Smooth muscle cell of the pulmonary artery (primary cell): ENCODE measurements at places on chromosomes 2 and 18. TPM values are rescaled to one million over a fixed set of nuclear protein-coding genes. Genes with fewer than 3 reads are reported as not detected.

RTP5 gene
- not detected in 2 replicates for total RNA-seq

SLC9A4 gene
- total RNA-seq = 0.03 TPM in 1 of 2 replicates, not detected in the other

RABL2A gene
- 10.6 and 16.6 TPM in 2 replicates for total RNA-seq

SNTG2 gene
- total RNA-seq = 0.07 and 0.26 TPM in 2 replicates

TMEM182 gene
- 3.6 and 3.7 TPM in 2 replicates for total RNA-seq

NT5DC4 gene
- total RNA-seq = 0.33 TPM in 1 of 2 replicates, not detected in the other

SERPINB7 gene
- total RNA-seq = 0.07 and 0.46 TPM in 2 replicates

MAPK4 gene
- total RNA-seq = under 0.01 TPM in 1 of 2 replicates, not detected in the other

MAP3K20 gene
- total RNA-seq = 59.1 and 75.4 TPM in 2 replicates

CD302 gene
- total RNA-seq = 5.2 and 11.1 TPM in 2 replicates

CCBE1 gene
- total RNA-seq = 41.6 and 48.7 TPM in 2 replicates

C1GALT1C1L gene
- total RNA-seq = 0.20 and 1.2 TPM in 2 replicates

SPC25 gene
- 0.17 and 1.1 TPM in 2 replicates for total RNA-seq
